Fibroblast of villous mesenchyme (primary cell): ENCODE measurements at places on chromosomes 4 and X. TPM values are rescaled to one million over a fixed set of nuclear protein-coding genes. Genes with fewer than 3 reads are reported as not detected.
A peak's percentile ranks its signal among the peaks of the same experiment; 100 is the strongest.

- DNase-seq: peak; percentile 48
Measured at GRCh38 chr4:153362184-153362583, 17.7 kb downstream of the MND1 start.

DNA sequence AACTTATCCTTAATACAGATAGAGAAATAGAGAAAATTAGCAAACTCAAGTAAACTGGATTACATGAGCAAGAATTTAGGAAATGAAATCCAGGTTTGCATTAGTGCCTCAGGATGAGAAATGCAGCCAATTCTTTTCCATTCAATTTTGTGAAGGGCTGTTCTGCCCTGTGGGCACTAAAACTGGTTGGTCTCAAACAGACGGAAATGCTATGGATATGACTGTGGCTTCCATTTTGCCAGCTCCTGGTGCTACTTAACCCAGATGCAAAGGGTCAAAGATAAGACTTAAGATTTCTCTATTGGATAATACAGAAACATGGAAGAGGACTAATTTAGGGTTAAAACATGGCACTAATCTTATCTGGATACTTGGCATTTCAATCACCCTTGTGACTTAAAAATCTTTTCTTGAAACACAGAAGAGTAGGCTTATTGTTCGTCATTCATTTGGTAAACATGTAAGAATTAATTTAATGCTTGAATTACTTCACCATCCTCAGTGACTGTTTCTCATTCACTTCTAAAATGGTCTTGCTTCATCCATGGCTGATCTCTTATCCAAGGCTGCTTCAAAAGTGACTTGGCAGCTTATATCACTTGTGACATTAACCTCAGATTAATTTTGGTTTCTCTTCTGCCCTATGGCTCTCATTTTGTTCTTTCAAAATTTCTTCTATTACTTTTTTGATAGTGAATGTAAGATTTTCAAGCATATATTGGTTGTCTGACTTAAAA, 1008.7 kb downstream of the GLUD2 start:
- no peak for DNase-seq

- no peak for DNase-seq
Measured at GRCh38 chr4:181509073-181509472, 734.1 kb upstream of the TENM3 start.

DNA sequence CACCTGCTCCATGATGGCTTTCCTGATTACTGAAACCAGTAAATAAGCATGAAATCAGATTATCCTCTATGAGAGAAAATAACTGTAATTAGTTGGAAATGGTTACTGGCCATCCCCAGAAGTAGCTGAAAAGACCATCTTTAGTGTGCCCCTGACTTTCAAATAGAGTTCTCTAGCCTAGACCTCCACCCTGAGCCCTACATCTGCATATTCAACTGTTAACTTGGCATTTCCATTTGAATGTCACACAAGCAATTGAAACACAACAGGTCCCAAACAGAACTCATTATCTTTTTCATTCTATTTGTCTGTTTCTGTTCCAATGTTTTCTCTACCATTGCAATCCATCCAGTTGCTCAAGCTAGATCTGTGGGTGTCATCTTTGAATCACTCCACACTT, 952.3 kb downstream of the RPA4 start:
- DNase-seq: no peak

DNA sequence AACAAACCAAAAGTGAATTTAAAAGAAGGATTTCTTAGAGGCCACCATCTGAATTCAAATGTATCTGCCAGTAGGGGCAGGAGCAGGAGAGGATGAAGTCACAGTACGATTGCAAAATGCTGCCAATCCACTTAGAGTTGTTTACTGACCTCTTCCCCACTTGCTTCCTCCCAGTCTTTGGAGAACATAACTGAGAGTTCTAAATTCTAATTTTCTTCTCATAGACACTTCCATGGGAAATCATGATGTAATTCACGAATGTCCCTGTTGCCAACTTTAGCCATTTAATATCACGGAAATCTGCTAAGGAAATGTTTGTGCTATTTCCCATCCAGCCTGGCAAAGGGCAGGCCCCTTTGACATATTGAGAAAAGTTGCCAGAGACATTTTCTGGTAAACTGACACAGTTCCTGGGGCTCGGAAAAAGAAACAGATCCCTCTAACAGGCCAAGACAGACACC, 33.6 kb upstream of the NOCT start:
- peak; percentile 80 for DNase-seq

GRCh38 chr4:8819473-8820177, 52.0 kb downstream of the HMX1 start:
- no peak for DNase-seq

DNA sequence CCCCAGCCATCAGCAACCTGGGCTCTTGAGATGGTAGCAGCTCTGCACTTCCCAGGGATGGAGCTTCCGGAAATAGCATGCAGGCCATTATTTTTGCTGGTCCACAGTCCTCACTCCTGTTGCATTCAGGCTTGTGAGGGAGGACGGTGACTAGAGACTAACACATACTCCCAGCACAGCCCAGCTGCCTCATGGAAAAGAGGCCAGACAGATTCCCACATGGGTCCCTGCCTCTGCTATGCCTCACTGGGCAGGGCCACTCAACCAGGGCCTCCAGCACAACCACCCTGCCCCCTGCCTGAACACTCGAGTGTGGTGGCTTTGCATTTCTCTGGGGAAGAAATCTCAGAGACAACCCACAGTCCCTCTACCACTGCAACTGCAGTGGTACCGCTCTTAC, 1195.1 kb downstream of the PCDH18 start:
- no peak for DNase-seq

- DNase-seq: no peak
Measured at GRCh38 chrX:138485767-138486166, 225.8 kb downstream of the FGF13 start.

GRCh38 chr4:155842080-155842479, 24.0 kb downstream of the ASIC5 start:
- no peak for DNase-seq

GRCh38 chr4:70062000-70062399, 11.8 kb downstream of the HTN1 start:
- DNase-seq: no peak

DNA sequence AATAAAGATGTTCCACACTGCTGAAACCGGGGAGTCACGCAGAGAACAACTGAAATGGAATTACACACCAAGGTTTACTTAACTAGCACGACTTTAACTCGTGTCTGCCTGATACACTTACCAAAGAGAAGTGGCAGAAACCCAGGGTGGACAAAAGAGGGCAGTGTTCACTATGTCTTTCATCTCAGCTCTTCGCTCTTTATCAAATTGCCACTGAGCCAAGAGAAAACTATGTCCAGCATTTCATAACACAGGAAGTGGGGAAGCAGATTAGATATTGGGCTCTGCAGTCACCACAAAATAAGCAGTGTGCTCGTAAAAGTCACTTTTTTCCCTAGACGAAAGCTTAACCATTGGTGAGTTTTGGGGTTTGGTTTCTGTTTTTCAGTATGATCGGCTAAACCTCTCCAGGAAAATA, 155.7 kb downstream of the CHIC2 start:
- DNase-seq: peak; percentile 98

- no peak for DNase-seq
Measured at GRCh38 chr4:81214144-81214880, 710 bp downstream of the PRKG2 start.

GRCh38 chr4:84792366-84793301, 173.9 kb downstream of the WDFY3 start:
- DNase-seq: peak; percentile 91

DNA sequence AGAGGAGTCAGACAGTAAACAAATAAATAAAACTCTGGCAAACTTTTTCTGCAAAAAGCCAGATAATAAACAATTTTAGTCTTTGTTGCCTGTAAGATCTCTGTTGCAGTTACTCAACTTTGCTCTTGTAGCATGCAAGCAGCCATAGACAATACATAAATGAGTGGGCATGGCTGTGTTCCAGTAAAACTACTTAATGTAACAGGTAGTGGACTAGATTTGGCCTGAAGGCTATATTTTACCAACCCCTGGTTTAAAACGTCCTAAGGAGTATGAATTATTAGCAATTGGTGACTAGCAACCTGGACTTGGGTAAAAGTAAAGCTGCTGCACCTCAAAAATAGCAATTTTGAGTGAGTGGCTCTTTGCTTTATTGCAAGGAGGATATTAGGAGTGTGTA, 30.9 kb downstream of the SLAIN2 start:
- no peak for DNase-seq

DNA sequence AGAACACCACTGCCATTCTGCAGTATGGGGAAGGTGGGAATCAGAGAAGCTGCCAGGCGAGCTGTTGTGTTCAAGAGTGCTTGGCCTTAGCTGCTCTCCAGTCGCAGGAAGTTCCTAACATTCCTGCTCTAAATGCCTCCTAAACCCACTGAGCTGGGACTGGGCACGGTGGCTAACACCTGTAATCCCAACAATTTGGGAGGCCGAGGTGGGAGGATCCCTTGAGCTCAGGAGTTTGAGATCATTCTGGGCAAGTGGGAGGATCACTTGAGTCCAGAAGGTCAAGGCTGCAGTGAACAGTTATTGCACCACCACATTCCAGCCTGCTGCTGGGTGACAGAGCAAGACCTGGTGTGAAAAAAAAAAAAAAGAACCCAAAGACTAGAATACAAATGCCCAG, 690.3 kb upstream of the FAM241A start:
- DNase-seq: peak; percentile 15

DNA sequence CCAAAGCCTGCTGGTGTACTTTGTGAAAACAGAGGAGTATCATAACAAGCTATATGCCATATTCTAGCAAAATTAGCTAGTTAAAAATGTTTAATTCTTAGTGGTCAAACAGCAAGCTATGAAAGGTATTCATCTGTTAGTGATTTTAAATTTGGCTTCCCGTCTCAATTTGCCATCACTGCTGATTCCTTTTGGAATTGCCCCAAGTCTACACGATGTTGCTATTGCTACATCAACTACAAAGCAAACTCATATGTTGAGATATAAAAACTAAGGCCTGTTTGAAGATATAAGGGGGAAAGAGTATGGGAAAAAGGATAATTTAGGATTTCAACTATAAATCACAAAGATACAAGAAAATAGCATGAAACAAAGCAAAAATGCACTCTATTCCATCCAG, 146.1 kb downstream of the COL25A1 start:
- no peak for DNase-seq

- DNase-seq: no peak
Measured at GRCh38 chr4:100113732-100114131, 76.5 kb downstream of the DDIT4L start.

GRCh38 chr4:152217896-152218295, 318.0 kb downstream of the FBXW7 start:
- no peak for DNase-seq

GRCh38 chr4:7625071-7625470, 190.3 kb upstream of the PSAPL1 start:
- DNase-seq: no peak

- DNase-seq: no peak
Measured at GRCh38 chr4:54378461-54378860, 149.4 kb downstream of the PDGFRA start.

DNA sequence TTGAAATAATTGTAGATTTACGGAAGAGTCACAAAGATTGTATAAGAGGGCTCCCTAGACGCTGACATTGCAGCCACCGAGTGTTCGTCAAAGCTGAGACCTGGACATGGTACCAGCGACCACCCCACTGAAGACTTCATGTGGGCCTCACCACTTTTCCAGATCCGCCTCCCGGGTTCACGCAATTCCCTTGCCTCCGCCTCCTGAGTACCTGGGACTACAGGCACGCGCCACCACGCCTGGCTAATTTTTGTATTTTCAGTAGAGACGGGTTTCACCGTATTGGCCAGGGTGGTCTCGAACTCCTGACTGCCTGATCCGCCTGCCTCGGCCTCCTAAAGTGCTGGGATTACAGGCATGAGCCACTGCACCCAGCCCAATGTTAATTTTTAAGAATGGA, 29.7 kb downstream of the CPLX1 start:
- DNase-seq: no peak

- no peak for DNase-seq
Measured at GRCh38 chr4:125021189-125021588, 293.6 kb upstream of the FAT4 start.

DNA sequence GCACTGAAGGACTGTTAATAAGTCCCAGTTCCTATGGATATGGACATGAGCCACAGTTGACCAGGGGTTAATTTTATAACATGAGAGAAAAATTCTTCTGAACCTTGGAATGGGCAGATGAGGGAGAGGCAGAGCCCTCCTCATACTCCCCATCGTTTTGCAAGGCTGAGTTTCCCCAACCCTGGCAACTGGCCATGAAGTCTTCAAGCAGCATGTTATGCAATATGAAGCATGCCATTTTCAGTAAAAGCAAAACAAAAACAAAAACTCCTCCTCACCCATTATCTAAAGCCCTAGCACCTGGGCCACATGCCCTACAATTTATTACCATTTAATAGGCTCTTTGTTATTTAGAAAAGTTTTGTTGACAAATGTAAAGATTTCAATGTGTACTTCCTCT, 64.5 kb downstream of the GPC4 start:
- peak; percentile 10 for DNase-seq

- peak; percentile 58 for DNase-seq
Measured at GRCh38 chr4:124177647-124178425, 534.7 kb downstream of the ANKRD50 start.

- DNase-seq: no peak
Measured at GRCh38 chrX:47458528-47458927, 24.5 kb downstream of the ZNF41 start.

DNA sequence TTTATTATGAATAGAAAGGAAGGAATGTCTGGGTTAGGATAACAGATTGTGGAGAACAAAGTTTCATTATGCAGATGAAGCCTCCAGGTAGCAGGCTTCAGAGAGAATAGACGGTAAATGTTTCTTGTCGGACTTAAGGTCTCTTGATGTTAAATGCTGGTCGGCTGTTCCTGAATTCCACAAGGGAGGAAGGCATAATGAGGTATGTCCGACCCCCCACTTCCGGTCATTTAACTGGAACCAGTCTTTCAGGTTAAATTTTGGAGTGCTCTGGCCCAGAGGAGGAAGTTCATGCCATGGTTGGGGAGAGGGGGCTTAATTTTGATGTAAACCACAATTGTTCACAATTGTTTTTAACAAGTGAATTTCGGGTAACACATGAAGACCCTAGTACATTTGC, 158.1 kb upstream of the VCX3A start:
- no peak for DNase-seq

Gene DAPP1
- total RNA-seq: not detected in 2 replicates

Gene HSFX1
- total RNA-seq: 0.43 and 0.64 TPM in 2 replicates

Gene SLC9A6
- total RNA-seq: 18.0 and 28.5 TPM in 2 replicates

Gene BMX
- under 0.01 TPM in 1 of 2 replicates, not detected in the other for total RNA-seq

Gene PNMA5
- total RNA-seq: 0.64 TPM in 1 of 2 replicates, not detected in the other

Gene FHIP1A
- under 0.01 and 0.32 TPM in 2 replicates for total RNA-seq

Gene TENM3
- 24.2 and 26.4 TPM in 2 replicates for total RNA-seq

Gene ARMCX2
- 63.8 and 76.4 TPM in 2 replicates for total RNA-seq

Gene UGT2B11
- not detected in 2 replicates for total RNA-seq

Gene FHL1
- 69.6 and 104 TPM in 2 replicates for total RNA-seq

Gene BDH2
- 31.2 and 54.8 TPM in 2 replicates for total RNA-seq

Gene GAB1
- total RNA-seq: 13.0 and 16.1 TPM in 2 replicates

Gene EXOC1L
- not detected in 2 replicates for total RNA-seq

Gene TMPRSS11B
- total RNA-seq: not detected in 2 replicates
